ENCODE measurements at places on chromosomes 6 and 20. TPM values are rescaled to one million over a fixed set of nuclear protein-coding genes. Genes with fewer than 3 reads are reported as not detected.

GRCh38 chr20:2754424-2754823 lies 46.0 kb downstream of the CPXM1 start:
- DNase-seq, result no peak

DNA sequence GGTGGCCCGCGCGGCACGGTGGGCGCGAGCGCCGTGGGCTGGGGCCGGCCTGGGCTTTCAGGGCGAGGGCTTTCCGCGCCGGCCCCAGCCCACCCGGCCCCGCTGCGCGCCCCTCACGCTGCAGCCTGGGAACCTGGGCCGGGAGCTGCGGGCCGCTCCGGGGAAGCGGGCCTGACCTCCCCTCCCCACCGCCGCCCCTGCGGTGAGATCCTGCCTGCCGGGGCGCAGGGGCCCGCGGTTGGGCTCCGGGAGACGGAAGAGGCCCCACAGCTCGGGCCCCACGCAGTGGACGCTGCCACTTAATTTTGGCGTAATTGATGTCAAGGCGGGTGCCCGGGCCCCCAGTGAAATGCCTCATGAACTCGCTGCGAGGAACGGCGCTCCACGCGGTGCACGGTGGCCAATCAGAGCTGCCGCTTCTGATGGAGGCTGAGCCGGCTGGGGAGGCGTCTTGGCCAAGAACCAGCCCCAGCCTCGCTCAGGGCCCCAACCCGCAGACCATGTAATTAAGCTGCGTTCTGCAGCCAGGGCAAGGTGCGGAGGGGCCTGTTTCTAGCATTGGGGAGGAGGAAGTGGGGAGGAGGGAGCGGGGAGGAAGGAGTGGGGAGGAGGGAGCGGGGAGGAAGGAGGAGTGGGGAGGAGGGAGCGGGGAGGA lies 96.1 kb upstream of the BHLHE23 start:
- no peak for DNase-seq

DNA sequence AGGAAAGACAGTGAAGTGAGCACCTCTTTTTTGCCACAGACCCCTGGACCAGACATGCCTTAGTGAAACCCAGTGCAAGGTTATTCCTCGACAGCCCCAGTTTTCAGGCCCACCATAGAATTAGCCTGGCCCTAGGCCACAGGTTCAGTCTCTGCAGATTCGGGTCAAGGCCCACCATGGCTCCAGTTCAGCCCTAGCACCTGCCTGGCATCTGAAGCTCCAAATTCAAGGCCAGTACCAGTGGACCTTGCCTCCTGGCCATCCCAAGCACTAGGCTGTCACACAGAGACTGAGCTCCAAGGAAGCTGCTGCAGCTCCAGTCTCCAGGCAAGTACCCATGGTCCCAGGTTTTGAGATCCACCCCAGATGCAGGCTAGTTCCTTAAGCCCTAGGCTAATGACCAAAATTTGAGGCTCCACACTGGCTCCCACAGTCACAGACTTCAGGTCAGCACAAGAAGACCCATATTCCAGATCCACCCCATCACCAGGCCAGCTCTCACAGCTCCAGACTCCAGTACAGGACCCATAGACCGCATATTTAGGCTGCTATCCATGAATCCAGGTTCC lies 877.5 kb upstream of the ADGRB3 start:
- DNase-seq, result no peak

- DNase-seq, result no peak
Measured at GRCh38 chr6:79650950-79651349, 19.8 kb downstream of the SH3BGRL2 start.

DNA sequence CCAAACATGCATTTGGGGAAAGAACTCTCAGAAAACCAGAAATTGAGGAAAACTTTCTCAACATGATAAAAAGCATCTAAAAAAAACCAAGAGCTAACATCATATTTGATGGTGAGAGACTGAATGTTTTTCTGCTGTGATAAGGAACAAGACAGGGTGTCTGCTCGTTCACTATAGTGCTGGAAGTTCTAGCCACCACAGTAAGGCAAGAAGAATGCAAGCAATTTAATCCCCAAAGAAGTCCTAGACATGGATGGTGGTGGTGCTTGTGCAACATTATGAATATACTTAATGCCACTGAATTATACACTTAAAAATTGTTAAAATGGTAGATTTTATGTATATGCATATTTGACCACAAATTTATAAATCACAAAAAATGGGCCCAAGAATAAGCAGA lies 53.4 kb downstream of the LYRM2 start:
- no peak for DNase-seq

The CDH4 gene
- total RNA-seq, result 7.8 TPM

The HSPA1L gene
- 0.30 TPM for total RNA-seq

GRCh38 chr6:101655109-101655508 lies 261.6 kb downstream of the GRIK2 start:
- no peak for DNase-seq

The FAXC gene
- total RNA-seq, result 3.5 TPM

The SEL1L2 gene
- not detected for total RNA-seq

Measured in M059J (cell line).